Heart left ventricle (tissue), 16 donors: ENCODE measurements at places on chromosomes 5 and 9. TPM values are rescaled to one million over a fixed set of nuclear protein-coding genes. Genes with fewer than 3 reads are reported as not detected.
A peak's percentile ranks its signal among the peaks of the same experiment; 100 is the strongest.

- H3K36me3 ChIP-seq: no peaks in the 10 kb centered on the region
- no peak overlapping the region for H3K27ac ChIP-seq
- H3K4me1 ChIP-seq: no peaks in the 10 kb centered on the region
- H3K27me3 ChIP-seq: no peaks in the 10 kb centered on the region
These were observed 360.8 kb downstream of the NTRK2 start for GRCh38 chr9:85030316-85030715.

DNA sequence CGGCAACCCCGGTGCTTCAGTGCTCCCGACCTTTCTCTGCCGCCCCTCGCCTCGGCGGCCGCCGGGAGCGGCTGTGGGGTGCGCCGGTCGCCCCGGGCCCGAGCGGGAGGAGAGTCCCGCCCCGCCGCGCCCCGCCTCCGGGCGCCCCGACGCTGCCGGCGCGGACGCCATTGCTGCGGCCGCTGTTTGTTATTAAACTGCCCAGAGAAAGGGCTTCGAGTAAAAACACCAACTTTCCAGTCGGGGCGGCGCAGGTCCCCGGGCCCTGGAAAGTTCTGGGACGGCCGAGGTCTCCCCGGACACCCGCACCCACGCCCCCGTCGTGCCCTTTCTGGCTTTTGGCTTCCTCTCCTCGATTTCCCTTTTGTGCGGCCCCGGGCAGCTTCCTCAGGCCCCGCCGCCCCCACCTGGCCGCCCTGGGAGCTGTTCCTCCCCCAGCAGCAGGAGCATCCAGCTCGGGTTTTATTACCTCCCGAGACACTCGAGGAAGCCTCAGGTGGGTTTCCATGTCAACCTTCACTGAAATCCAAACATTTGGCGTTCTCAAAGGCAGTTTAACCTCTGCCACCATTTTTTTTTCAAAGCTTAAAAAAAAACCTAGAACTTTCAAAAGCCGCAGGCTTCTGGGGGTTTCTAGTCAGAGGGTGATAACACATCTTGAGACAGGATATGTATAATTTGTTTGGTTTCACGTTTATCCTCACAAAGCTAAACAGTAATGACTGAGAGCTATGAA lies 334.4 kb downstream of the CWC27 start:
- no peaks in the 10 kb centered on the region for H3K36me3 ChIP-seq
- peak; percentile 80 for DNase-seq
- H3K27ac ChIP-seq: peak overlapping the region; percentile 88
- peaks cover 15% of the 10 kb centered on the region for H3K4me1 ChIP-seq
- peak overlapping the region; percentile 35 for H3K4me3 ChIP-seq

- DNase-seq: no peak
- H3K27ac ChIP-seq: no peak overlapping the region
- H3K27me3 ChIP-seq: no peaks in the 10 kb centered on the region
- no peak overlapping the region for H3K4me3 ChIP-seq
- H3K4me1 ChIP-seq: peaks cover 10% of the 10 kb centered on the region
These were observed 5.8 kb downstream of the C5orf22 start for GRCh38 chr5:31537851-31538250.

DNA sequence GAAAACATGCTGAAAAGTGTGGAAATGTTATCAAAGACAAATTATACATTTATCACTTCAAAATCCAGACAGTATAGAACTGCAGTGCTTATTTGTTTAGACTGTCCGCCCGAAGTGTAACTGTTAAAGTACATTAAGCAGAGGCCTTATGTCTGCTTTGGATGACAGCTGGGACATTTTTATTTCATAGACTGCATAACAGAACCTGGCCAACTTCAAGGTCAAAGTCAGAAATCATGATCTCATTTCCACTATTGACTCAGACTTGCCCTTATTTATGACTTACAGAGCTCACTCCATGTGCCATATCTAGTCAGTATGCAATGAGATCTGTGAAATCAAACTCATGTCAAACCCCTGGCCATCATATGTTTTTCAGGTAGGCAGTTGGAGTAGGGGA lies 87.7 kb downstream of the RAB3C start:
- no peaks in the 10 kb centered on the region for H3K36me3 ChIP-seq
- H3K27me3 ChIP-seq: no peaks in the 10 kb centered on the region
- no peak overlapping the region for H3K4me3 ChIP-seq
- H3K4me1 ChIP-seq: peaks cover 13% of the 10 kb centered on the region

GRCh38 chr5:146254223-146254622 lies 50.8 kb downstream of the RBM27 start:
- H3K36me3 ChIP-seq: peaks cover 79% of the 10 kb centered on the region
- H3K27ac ChIP-seq: no peak overlapping the region
- no peaks in the 10 kb centered on the region for H3K27me3 ChIP-seq
- no peak for DNase-seq

- H3K36me3 ChIP-seq: no peaks in the 10 kb centered on the region
- DNase-seq: no peak
- H3K27me3 ChIP-seq: no peaks in the 10 kb centered on the region
- H3K4me1 ChIP-seq: no peaks in the 10 kb centered on the region
These were observed 126.4 kb upstream of the COL5A1 start for GRCh38 chr9:134515026-134515821.

- H3K36me3 ChIP-seq: no peaks in the 10 kb centered on the region
- H3K4me3 ChIP-seq: no peak overlapping the region
- no peak for DNase-seq
- H3K27me3 ChIP-seq: no peaks in the 10 kb centered on the region
- no peaks in the 10 kb centered on the region for H3K4me1 ChIP-seq
- no peak overlapping the region for H3K27ac ChIP-seq
These were observed 119.7 kb downstream of the PSD2 start for GRCh38 chr5:139915266-139915665.

DNA sequence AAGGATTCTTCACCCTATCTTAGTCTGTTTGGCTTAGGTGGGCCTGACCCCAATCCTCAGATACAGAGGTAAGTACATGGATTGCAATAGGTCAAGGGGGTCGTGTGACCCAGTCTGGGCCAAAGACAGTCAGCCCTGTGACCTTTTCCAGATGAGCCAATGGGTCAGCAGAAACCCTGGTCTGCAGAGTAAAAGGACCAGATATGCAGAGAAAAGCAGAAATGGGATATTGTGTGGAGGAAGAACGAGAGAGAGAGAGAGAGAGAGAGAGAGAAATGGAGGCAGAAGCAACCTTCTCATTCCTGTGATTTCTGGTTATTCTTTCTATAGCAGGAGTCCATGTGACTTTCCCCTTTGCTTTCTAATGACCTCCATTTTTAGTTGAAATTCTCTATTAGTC lies 40.4 kb upstream of the CRB2 start:
- no peaks in the 10 kb centered on the region for H3K36me3 ChIP-seq
- H3K4me1 ChIP-seq: peaks cover 5% of the 10 kb centered on the region
- no peak for DNase-seq

GRCh38 chr9:138099803-138100598 lies 222.4 kb downstream of the CACNA1B start:
- DNase-seq: no peak
- no peaks in the 10 kb centered on the region for H3K36me3 ChIP-seq
- no peak overlapping the region for H3K27ac ChIP-seq
- H3K27me3 ChIP-seq: no peaks in the 10 kb centered on the region
- H3K4me3 ChIP-seq: no peak overlapping the region

The SPINK6 gene
- total RNA-seq: not detected

DNA sequence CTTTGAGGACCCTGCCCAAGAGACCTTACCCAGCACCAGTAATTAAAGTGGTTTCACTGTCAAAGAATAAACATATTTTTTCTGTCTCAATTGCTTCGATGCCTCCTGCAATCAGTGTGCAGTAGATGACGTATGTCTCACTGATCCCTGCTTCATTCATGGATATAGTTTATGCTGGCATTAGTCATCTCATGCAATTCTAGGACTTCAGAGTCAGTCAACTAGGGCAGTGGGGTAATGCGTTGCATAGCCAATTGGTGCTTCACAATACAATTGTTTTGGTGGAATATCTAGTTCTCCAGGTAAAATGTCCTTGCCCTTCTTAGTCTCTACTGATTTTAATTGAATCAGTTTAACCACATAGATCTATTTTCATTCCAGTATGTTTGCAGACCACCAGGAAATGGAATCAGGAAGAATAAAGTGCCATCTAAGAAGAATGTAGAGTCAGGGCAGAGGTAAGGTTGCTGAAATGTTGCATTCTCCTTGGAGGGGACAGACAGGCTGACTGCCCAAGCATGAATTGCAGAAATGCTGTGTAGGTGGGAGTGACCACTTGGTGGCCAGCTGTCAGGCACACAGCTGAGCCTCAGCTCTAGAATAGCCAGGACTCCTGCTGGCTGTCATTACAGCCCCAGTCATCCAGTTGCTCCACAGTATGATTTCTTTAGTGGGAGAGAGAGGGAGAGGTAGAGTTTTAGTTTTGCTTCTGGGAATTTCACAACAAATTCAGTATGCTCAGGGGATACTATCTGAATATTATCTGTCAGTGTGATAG lies 73.5 kb upstream of the MEGF10 start:
- H3K4me3 ChIP-seq: no peak overlapping the region
- no peaks in the 10 kb centered on the region for H3K4me1 ChIP-seq
- DNase-seq: no peak
- H3K27me3 ChIP-seq: no peaks in the 10 kb centered on the region
- no peaks in the 10 kb centered on the region for H3K36me3 ChIP-seq
- no peak overlapping the region for H3K27ac ChIP-seq

The SLC36A2 gene
- total RNA-seq: not detected

DNA sequence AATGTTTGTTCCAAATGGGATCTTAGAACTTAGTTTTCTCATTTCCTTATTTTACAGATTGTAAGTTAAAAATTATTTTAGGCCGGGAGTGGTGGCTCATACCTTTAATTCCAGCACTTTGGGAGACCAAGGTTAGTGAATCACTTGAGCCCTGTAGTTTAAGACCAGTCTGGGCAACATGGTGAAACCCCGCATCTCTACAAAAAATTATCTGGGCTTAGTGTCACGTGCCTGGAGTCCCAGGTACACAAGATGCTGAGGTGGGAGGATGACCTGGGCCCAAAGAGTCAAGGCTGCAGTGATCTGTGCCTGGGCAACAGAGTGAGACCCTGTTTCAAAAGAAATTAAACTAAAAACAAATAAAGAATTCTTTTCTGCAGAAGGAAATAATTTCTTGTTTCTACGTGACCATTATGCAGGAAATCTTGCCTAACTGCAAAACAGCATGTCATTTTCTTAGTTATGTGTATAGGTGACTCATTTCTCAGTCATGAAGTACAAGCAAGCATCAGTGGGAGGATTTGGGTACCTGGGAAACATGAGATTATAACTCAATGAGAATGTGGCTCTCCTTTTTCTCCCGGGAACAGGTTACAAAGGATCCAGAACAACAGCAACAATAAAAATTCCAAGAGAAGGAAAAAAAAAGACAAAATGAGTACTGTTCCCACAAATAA lies 375.1 kb upstream of the ST8SIA4 start:
- no peak overlapping the region for H3K27ac ChIP-seq
- no peaks in the 10 kb centered on the region for H3K4me1 ChIP-seq

DNA sequence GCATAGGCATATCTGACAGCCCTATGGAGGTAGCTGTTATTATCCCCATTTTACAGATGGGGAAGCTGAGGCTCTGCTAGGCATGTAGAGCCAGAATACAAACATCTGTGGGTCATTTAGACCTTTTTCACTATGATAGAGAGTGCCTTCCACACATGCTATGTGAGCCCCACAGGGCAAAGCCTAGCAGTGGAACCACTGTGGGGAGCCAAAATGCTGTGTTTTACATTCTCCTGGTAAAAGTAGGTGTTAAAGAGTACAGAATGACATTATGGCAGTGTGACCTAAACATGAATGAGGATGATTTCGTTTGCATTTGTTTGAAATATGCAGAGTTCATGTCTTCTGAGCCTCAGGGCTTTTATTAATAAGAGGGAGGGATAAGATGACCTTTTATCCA lies 265.2 kb downstream of the MAST4 start:
- H3K4me3 ChIP-seq: no peak overlapping the region
- H3K27ac ChIP-seq: no peak overlapping the region
- H3K27me3 ChIP-seq: no peaks in the 10 kb centered on the region
- DNase-seq: no peak

DNA sequence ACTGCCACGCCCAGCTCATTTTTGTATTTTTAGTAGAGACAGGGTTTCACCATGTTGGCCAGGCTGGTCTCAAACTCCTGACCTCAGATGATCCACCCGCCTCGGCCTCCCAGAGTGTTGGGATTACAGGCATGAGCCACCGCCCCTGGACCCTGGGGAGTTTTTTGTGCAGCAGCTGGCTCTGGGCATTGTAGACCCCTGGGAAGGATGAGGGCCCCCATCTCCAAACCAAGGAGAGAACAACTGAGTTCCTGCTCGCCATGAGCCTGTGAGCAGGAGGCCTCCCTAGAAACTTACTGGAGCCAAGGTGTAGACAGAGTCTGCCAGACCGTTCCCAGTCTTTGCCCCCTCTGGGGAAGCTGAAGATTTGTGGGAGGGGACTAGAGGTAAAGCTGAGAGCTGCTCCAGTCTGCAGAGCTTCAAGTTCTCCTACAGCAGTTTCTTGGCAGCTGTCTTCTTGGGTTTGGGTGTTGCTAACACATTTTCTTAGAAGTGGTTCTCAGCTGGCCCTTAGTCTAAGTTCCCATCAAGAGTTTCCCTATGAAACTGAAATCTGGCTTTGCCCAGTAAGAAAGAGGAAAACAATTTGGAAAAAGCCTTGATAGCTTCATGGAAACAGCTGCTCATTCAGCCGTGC lies 12.4 kb downstream of the NUDT2 start:
- H3K27ac ChIP-seq: no peak overlapping the region
- no peaks in the 10 kb centered on the region for H3K4me1 ChIP-seq
- H3K27me3 ChIP-seq: no peaks in the 10 kb centered on the region
- peaks cover 41% of the 10 kb centered on the region for H3K36me3 ChIP-seq
- DNase-seq: no peak

GRCh38 chr5:132258102-132259068 lies 889 bp downstream of the PDLIM4 start:
- peak overlapping the region; percentile 86 for H3K27ac ChIP-seq
- no peaks in the 10 kb centered on the region for H3K36me3 ChIP-seq
- H3K4me1 ChIP-seq: peaks cover 65% of the 10 kb centered on the region
- peak overlapping the region; percentile 77 for H3K4me3 ChIP-seq

- peaks cover 67% of the 10 kb centered on the region for H3K4me1 ChIP-seq
- H3K27ac ChIP-seq: peak overlapping the region; percentile 97
- no peak for DNase-seq
- no peaks in the 10 kb centered on the region for H3K27me3 ChIP-seq
These were observed 2.1 kb downstream of the MAP3K1 start for GRCh38 chr5:56817263-56818014.

GRCh38 chr5:26622947-26623346 lies 415.4 kb downstream of the CDH9 start:
- H3K4me1 ChIP-seq: no peaks in the 10 kb centered on the region
- DNase-seq: no peak
- no peaks in the 10 kb centered on the region for H3K27me3 ChIP-seq
- H3K27ac ChIP-seq: no peak overlapping the region
- H3K4me3 ChIP-seq: no peak overlapping the region
- H3K36me3 ChIP-seq: no peaks in the 10 kb centered on the region

DNA sequence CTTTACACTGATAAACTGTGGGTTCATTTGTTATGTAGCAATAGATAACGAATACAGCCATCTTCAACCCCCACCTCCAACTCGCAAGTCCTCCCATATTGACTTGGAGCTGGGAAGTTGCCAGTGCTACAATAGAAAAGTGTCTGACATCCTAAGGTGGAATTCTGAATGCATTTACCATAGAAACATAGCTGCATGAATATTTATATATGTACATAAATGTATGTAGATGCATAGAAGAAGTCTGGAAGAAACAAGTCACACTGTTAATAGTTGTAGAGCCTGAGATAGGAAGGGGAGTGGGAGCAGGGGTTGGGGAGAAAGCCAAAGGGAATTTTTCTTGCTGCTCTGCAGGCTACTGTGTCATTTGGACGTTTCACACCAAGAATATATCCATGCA lies 88.1 kb upstream of the SSBP2 start:
- no peaks in the 10 kb centered on the region for H3K4me1 ChIP-seq
- no peaks in the 10 kb centered on the region for H3K36me3 ChIP-seq
- H3K27ac ChIP-seq: no peak overlapping the region
